GM13976 (cell line): ENCODE measurements at places on chromosomes 3 and 15.

DNA sequence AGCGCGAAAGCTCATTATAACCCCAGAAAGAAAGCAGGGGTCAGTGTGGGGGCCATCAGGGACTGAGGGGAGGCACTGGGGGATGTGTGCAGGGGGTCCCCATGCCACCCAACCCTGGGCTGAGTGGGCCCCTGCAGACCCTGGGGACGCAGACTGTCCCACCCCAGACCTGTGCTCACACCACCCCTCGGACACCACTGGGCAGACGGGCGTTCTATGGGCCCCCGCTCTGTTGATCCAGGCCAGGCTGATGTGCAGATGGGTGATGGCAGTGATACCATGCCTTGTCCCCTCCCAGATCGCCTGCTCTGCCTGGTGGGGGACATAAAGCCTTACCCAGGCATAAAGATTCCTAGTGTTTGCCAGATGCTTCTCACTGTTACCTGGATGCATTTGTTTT is 259.7 kb upstream of the TLE3 start:
- DNase-seq, result no peak

DNA sequence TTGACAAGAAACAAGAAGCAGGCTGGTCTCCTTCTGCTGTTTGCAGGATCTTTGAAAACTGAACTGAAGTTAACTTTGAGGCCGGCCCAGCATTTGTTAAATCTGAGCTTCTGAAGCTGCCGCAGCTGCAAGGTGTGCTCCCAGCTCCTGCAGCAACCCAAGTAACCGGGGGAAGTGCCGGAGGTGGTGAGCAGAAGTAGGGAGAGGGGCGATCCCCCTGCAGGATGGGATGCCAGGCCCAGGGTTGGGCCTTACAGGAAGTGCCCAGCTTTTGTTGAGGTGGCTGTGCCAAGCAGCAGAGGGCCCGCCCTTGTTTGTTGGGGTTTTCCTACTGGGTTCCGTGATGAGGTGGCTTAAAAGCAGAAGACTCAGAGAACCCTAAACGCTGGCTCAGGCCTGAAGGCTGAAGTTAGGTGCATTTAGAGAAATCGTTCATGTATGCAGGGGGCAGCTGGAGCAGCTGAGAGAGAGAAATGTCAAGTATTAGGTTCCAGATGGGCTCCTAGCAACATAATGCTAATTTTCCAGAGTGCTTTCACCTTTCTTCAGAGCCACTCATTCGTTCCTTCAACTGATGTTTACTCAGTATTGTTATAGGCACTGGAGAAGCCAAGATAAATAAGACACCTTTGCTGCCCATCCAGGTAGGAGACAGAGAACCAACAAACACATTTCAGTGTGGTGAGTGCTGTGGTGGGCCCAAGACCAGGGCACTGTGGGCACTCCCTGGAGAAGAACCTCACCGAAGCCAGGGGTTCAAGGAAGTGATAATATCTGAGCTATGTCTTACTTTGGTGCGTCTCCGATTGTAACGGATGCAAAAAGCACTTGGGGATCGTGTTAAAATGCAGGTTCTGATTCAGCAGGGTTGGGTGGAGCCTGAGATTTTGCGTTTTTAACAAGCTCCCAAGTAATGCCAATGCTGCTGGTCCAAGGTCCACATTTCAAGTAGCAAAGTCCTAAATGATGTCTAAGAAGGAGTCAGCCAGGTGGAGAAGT is 42.2 kb upstream of the PLCL2 start:
- peak; percentile 49 for DNase-seq

DNA sequence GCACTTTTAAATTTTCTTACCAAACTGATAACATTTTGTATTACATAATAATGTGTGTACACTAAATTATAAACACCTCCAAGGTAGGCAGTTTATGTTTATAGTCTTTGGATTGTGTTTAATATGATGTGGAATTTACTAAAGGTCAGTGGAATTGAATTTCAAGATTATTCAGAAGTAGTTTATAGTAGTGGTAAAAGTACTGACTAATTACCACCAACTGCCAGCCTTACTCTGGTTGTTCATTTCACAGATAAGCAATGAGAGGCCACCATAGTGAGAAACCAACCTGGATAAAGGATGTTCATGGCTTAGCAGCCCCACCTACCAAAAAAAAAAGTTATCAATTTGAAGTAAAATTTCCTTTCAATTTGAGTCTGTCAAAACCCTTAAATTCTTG is 54.0 kb upstream of the EIF5A2 start:
- no peak for DNase-seq

DNA sequence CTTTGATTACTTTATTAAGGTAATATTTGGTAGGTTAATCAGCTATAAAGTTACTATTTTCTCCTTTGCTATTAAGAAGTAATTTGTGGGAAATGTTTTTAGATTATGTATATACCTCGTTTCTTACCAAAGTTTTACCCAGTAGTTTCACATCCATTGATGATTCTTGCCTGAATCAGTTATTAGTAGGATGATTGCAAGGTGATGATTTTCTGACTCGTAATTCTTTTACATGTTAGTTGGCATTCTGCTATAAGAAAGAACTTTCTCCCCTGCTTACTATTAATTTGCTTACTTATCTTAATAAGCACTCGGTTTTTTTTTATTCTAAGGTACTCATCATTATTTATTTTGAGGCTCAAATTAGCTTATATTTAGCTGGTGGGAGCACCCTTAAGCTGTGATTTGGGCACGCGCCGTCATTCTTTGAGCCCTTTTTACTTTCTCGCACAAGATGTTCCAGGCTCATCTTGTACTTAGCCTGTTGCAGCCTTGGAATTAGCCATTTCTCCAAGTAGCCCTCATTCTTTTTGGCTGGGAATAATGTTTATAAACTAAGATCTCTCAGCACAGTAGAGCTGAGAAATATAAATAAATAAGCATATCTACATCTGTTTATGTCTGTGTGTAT is 15.3 kb downstream of the USP3 start:
- no peak for DNase-seq

DNA sequence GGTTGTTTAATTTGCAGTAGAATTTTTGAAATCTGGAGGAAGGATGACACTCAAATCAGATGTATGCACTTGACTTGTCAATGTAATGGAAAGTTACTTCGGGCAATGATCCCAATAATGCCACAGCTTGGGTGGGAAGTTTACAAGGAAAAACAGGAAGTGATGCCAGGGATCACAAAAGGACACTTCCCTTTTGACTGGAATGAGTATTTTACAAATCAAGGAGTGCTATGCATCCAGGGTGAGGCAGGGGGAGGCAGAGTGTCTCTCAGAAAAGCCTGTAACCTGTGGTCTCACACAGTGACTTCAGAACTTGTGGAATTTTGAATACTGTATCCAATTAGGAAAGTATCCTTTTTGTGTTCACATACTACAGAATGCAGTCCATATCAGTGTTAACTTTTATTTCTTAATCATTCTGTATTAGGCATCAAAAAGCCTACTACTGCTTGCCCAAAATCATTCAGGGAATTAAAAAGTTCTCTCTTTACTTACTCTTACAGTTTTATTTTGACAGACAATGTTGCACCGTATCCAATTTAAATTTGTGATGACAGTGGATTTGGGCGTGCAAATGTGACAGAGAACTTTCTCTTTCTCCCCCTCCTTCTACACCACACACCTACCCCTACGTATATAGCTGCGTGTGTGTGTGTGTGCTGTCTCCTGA is 445.1 kb downstream of the MECOM start:
- DNase-seq, result no peak

GRCh38 chr3:157147099-157147803 is 12.7 kb downstream of the CCNL1 start:
- no peak for DNase-seq

DNA sequence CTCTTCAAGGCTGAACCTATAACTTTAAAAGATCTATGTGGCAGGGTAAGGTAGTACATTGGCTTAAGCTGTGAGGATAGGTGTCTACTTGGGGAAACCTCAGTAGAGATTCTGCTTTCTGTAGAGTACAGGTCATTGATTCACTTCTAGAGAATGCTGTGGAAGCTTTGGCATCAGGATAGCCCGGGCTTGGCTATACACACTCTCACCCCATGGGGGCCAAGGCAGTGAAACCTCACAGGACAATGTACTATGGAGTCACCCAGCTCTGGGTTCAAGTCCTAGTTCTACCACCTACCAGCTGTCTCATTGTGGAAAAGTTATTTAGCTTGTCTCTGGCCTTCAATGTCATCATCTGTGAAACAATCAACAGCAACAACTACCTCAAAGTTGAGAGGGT is 9.0 kb downstream of the MTFMT start:
- no peak for DNase-seq

DNA sequence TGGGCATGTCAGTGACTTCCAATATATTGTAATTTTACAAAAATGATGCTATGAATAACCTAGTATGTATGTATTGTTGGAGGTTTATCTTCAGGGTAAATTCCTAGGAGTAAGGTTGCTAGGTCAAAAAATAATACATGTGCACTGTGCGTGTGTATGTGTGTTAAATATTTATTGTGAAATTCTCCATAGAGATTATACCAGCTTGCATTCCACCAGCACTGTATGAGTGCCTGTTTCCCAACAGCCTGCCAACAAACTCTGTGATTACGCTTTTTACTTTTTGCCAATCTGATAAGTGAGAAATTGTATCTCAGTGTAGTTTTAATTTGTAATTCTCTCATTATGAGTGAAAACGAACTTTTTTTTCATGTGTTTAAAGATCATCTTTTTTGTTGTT is 12.6 kb upstream of the IGF2BP2 start:
- no peak for DNase-seq

- no peak for DNase-seq
Observed at GRCh38 chr15:49044002-49044401, 2.2 kb downstream of the SECISBP2L start.

GRCh38 chr15:82963471-82964341 is 11.2 kb upstream of the HOMER2 start:
- DNase-seq, result no peak

DNA sequence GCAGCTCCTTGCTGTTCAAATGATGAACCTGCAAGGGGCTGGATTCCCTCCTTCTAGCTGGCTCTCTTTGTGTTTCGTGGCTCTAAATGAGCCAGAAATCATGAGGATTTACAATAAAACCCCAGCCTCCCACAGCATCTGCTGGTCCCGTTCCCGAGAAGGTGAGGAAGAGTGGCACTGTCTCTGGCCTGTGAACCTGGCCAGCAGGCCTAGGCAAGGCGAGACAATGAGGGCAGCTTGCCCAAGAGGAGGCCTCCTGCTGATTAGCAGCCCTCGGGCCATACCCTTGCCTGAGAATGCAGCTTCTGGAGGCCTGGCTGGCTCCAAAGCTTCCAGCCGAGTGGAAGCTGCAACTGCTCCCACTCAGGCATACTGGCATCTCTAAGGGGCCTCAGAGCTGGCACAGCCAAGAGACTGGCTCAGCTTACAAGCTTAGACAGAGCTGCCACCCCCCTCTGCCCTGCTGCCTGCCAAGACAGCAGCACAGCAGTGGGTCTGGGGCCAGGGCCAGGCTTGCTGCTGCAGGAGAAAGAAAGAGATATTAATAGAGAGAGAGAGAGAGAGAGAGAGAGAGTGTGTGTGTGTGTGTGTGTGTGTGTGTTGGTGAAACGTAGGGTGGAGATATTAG is 76.5 kb downstream of the HMG20A start:
- DNase-seq, result no peak

GRCh38 chr3:69723389-69723788 is 15.9 kb upstream of the MITF start:
- DNase-seq, result no peak

- no peak for DNase-seq
Observed at GRCh38 chr3:38721207-38721772, 71.8 kb upstream of the SCN5A start.

DNA sequence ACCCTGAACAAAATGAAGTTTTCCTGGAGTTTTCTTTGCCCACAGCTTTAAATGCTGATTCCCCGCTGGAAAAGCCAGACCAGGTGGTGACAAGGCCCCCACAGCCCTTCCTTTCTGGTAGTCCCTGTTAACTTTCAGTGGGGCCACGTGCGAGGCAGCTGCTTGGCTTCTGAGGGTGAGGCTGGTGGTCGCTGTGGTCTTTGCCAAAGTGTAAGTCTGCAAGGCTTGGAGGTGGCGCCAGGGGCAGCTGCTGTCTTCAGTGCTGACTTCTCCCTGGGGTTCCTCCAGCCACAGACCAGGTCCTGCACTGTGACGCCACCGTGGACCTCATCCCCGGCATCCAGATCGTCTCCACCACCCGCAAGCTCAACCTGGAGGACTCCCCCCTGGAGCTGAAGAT is 54.1 kb upstream of the TAMM41 start:
- no peak for DNase-seq

DNA sequence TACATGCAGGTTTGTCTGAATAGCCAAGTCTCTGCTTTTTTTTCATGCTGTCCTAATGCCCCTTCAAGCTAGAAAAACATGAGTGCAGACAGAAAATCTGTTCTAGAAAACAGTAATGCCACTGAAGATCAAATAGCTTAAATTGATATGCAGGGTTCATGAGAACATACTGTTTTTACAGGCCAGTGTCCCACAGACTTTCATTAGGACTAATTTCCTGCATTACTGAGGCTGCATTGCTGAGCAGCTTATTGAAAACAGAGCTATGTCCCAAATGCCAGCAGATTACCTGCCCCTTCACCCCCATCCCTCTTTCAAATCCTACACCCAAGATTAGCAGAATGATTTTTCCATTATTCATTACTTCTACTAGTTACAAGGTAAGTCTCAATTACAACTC is 665 bp downstream of the TM4SF18 start:
- no peak for DNase-seq

- DNase-seq, result no peak
Observed at GRCh38 chr15:39140060-39140604, 440.7 kb upstream of the THBS1 start.

- no peak for DNase-seq
Observed at GRCh38 chr15:58545307-58546065, 113.7 kb downstream of the LIPC start.

DNA sequence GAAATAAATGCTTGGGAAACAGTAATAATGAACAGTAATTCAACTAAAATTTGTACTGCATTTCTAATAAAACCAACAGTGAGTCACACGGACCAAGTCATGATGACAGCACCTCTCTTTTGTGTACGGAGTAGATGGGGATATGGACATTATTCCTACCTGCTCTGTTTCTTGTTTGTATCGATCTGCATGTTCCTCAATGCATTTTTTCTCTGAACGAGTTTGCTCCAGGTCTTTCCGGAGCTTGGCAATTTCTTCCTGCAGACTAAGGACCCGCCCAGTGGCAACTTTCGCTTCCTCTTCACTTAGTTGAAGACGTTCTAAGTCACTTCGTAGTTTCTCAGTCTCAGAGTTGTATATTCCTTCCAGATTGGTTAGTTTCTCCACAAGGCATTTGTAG is 74.4 kb upstream of the MYO5C start:
- no peak for DNase-seq

- no peak for DNase-seq
Observed at GRCh38 chr15:27087651-27088583, 116.9 kb downstream of the GABRG3 start.

- DNase-seq, result no peak
Observed at GRCh38 chr15:70147778-70148177, 50.1 kb upstream of the TLE3 start.

GRCh38 chr3:187648177-187648576 is 22.0 kb downstream of the SST start:
- peak; percentile 8 for DNase-seq

DNA sequence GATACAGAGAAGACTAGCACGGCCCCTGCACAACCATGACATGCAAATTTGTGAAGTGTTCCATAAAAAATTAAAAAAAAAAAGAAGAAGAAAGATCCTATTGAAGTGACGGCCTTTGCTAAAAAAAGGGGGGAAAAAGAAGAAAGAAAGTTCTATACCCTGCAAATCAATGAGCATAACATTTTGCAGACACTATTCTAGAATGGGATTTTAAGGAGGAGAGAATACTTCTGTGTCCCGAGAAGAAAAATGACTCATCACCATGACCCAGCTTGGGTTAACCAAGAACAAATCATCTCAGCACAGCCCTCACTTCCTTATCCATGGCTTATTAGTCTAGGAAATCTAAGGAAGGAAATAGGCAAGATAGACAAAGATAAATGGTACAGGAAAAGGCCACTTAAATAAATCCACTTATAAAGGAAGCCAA is 7.4 kb upstream of the SH3BP5 start:
- no peak for DNase-seq
